Activated naive CD8-positive, alpha-beta T cell treated with anti-CD3 and anti-CD28 coated beads for 36 hours (primary cell): ENCODE measurements at places on chromosomes 6 and 20.

DNA sequence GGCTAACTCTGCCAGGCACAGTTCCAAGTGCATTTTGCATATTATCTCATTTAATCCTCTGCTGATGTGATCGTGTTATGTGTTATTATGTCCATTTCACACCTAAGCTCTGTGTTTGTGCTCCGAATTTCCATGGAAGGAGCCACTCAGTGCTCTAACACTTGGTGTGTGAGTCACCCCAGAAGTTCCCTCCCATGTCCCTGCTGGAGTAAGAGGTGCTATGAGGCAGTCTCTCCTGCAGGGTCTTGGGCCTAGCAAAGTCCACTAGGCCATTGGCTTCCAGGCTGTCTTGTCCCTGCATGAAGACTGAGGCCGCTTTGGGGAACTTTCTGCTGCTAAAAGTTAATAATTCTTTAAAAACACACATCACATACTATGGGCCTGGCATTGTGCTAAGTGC, 405.9 kb upstream of the SULF2 start:
- H3K36me3 ChIP-seq, result no peaks in the 10 kb centered on the region
- H3K27ac ChIP-seq, result no peak overlapping the region
- H3K4me1 ChIP-seq, result no peaks in the 10 kb centered on the region
- no peak for DNase-seq

DNA sequence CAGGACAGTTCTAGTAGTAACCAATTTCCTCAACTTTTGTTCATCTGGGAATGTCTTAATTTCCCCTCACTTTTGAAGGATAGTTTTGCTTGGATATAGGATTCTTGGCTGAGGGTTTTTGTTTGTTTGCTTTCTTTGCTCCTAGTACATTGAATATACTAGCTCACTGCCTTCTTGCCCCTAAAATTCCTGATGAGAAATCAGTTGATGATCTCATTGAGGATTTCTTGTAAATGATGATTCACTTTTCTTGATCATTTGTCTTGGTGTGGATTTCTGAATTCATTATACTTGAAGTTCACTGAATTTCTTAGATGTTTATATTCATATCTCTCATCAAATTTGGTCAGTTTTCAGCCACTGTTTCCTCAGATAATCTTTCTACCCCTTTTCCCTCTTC, 49.1 kb upstream of the PRDM1 start:
- peaks cover 10% of the 10 kb centered on the region for H3K36me3 ChIP-seq
- H3K4me3 ChIP-seq, result no peak overlapping the region
- no peaks in the 10 kb centered on the region for H3K4me1 ChIP-seq
- H3K27ac ChIP-seq, result no peak overlapping the region
- DNase-seq, result no peak

DNA sequence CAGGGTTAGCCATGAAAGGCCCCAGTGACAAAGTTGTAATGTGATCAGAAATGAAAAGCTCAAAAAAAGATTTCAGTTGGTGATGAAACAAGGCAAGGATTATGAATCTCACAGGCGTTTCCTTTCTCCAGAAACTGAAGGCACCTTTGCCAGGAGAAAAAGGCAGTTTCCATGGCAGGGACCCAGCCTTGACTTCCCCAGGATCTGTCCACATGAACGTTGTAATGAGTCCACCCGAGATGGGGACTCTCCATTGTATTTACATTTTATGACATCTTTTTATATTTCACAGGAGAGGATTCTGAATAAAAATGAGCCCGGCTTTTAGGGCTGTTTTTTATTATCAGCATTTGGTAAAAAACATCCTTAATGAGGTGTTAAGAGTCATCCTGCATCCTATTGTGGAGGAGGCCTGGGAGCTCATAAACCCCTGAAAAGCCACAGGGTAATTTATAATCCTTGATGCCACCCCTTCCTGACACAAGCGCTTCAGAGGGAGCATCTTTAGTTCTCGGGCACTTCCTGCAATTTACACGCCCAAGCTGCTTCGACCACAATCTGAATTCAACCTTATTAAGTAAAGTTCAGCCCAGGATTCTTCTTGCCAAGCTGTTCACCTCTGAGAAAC, 74.1 kb upstream of the SALL4 start:
- H3K4me3 ChIP-seq, result no peak overlapping the region
- peaks cover 12% of the 10 kb centered on the region for H3K27me3 ChIP-seq
- H3K4me1 ChIP-seq, result no peaks in the 10 kb centered on the region
- no peak overlapping the region for H3K27ac ChIP-seq

- peaks cover 9% of the 10 kb centered on the region for H3K27me3 ChIP-seq
- H3K4me3 ChIP-seq, result no peak overlapping the region
- DNase-seq, result no peak
- no peak overlapping the region for H3K27ac ChIP-seq
- no peaks in the 10 kb centered on the region for H3K4me1 ChIP-seq
Measured at GRCh38 chr6:133359256-133359655, 118.1 kb downstream of the EYA4 start.

- peaks cover 19% of the 10 kb centered on the region for H3K27me3 ChIP-seq
- peak within 1 kb of the TSS; percentile 86 for H3K27ac ChIP-seq
- peak; percentile 72 for DNase-seq
- peaks cover 29% of the 10 kb centered on the region for H3K4me1 ChIP-seq
- H3K36me3 ChIP-seq, result peaks cover 5% of the 10 kb centered on the region
Measured at GRCh38 chr20:64079273-64080012, at the start of gene RGS19. Gene RGS19 (minus strand): TSS chr20:64079518. CDS start chr20:64076886, 2,632 bp downstream.

GRCh38 chr20:37416848-37417616, 71.1 kb downstream of the SRC start:
- no peak overlapping the region for H3K4me3 ChIP-seq
- no peaks in the 10 kb centered on the region for H3K4me1 ChIP-seq
- H3K27me3 ChIP-seq, result peaks cover 10% of the 10 kb centered on the region
- H3K36me3 ChIP-seq, result no peaks in the 10 kb centered on the region

- H3K36me3 ChIP-seq, result peaks cover 2% of the 10 kb centered on the region
- peaks cover 15% of the 10 kb centered on the region for H3K4me1 ChIP-seq
- H3K4me3 ChIP-seq, result peak overlapping the region; percentile 81
- H3K27me3 ChIP-seq, result peaks cover 21% of the 10 kb centered on the region
- H3K27ac ChIP-seq, result no peak overlapping the region
- no peak for DNase-seq
Measured at GRCh38 chr20:17681726-17682102, 328 bp downstream of the RRBP1 start.
